ENCODE measurements at places on chromosomes 11 and 22. TPM values are rescaled to one million over a fixed set of nuclear protein-coding genes. Genes with fewer than 3 reads are reported as not detected.

The TYR gene
- total RNA-seq: not detected

The APOBEC3C gene
- total RNA-seq: 7.0 TPM

The C11orf86 gene
- not detected for total RNA-seq

DNA sequence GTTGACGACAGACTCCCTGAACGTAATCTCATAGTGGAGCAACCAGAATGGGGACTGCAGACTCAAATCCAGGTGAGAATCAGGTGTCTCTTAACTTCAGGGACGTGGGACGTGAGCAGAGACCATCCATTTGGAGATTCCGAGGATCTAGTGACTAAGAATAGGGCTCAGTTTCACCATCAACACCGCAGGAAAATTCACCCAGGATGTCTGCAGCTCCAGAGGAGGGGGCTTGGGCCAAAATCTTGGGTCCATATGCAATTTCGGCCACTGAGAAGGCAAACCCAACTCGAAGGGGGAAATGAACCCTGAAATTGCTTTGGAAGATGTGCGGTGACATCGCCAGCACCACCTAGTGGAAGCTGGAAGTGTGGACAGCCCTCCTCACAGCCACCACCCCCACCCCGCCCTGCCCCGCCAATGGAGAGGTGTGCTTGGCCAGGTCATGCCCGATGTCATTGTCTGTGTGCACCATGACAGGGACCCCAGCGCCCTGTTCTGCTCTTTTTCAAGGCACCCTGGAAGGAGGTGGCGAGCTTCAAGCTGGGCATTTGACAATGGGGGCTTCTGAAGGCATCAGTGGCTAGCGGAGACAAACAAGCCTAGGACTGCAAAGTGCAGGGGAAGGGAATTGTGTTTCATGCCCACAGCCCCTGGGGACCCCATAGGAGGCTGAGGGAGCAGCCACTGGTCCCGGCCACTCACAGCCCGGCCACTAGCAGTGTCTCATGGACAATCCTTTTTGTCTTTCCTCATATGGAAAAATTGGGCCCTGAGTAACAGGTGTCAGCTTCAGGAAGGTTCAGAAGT lies 24.8 kb downstream of the APOL1 start:
- no peaks in the 10 kb centered on the region for H3K27me3 ChIP-seq
- no peaks in the 10 kb centered on the region for H3K4me1 ChIP-seq
- no peak overlapping the region for H3K4me3 ChIP-seq
- peaks cover 13% of the 10 kb centered on the region for H3K36me3 ChIP-seq

GRCh38 chr11:69377953-69378302 lies 84.0 kb downstream of the MYEOV start:
- no peaks in the 10 kb centered on the region for H3K36me3 ChIP-seq
- H3K4me3 ChIP-seq: no peak overlapping the region
- peaks cover 2% of the 10 kb centered on the region for H3K4me1 ChIP-seq
- H3K27ac ChIP-seq: no peak overlapping the region
- no peak for DNase-seq

DNA sequence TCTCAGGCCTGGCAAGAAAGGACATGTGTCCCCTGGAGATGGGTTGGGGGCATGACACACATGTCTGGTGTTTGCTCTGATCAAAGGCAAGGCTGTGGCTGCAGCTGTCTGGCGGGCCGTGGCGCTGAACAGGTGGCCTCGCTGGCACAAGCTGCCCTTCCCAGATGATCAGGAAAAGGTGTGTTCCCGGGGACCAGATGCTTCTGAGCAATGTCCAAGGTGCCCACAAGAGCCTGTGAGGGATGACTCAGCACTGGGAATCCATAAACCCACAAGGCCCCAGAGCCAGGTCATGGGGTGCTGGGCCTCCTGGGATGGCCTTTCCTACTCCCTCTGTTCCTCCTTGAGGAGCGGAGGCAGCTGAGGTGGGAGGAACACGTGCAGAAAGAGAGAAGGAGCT lies 9.7 kb upstream of the LRP5 start:
- no peak for DNase-seq
- peaks cover 13% of the 10 kb centered on the region for H3K4me1 ChIP-seq
- H3K4me3 ChIP-seq: no peak overlapping the region
- no peaks in the 10 kb centered on the region for H3K27me3 ChIP-seq
- H3K27ac ChIP-seq: no peak overlapping the region
- no peaks in the 10 kb centered on the region for H3K36me3 ChIP-seq

DNA sequence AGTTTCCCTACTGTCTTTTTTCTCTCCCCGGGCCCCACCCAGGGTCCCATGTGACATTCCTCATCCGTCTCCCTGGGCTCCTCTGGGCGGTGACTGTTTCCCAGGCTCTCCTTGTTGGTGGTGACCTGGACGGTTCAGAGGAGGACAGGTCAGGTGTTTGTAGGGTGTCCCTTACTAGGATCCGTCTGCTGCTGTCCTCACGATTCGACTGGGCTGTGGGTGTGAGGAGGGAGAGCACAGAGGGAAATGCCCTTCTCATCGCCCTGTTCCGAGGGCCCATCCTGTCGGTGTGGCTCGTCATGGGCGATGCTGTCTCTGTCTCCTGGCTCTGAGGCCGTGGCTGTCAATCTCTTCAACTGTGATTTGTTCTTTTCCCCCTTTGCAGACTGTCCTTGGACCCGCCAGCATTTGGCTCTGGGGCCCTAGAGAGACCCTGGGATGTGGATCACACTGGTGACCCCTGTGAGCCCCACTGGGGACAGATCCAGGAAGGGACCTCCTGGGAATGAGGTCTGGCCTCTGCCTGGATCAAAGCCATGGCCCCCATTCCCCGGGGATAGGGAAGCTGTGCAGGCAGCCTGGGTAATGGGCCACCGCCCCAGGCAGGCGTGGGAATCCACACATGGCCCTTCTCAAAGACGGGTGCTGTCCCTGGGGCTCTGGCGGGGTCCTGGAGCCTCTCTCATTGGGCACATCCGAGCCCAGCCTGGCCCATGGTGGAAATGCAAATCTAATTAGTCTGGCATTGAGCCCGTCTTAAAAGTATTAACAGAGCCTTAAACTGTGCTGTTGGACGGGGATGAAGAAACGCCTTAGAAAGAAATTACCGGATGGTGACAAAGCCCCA lies 46.8 kb upstream of the KCNQ1OT1 start:
- H3K27ac ChIP-seq: no peak overlapping the region
- H3K4me1 ChIP-seq: peaks cover 20% of the 10 kb centered on the region
- no peaks in the 10 kb centered on the region for H3K36me3 ChIP-seq
- no peak overlapping the region for H3K4me3 ChIP-seq
- no peak for DNase-seq
- H3K27me3 ChIP-seq: peaks cover 9% of the 10 kb centered on the region

GRCh38 chr22:23402275-23403151 lies 177.6 kb downstream of the IGLL1 start:
- peak overlapping the region; percentile 65 for H3K4me3 ChIP-seq
- H3K4me1 ChIP-seq: peaks cover 6% of the 10 kb centered on the region
- DNase-seq: peak; percentile 82
- no peaks in the 10 kb centered on the region for H3K36me3 ChIP-seq
- H3K27ac ChIP-seq: peak overlapping the region; percentile 89

DNA sequence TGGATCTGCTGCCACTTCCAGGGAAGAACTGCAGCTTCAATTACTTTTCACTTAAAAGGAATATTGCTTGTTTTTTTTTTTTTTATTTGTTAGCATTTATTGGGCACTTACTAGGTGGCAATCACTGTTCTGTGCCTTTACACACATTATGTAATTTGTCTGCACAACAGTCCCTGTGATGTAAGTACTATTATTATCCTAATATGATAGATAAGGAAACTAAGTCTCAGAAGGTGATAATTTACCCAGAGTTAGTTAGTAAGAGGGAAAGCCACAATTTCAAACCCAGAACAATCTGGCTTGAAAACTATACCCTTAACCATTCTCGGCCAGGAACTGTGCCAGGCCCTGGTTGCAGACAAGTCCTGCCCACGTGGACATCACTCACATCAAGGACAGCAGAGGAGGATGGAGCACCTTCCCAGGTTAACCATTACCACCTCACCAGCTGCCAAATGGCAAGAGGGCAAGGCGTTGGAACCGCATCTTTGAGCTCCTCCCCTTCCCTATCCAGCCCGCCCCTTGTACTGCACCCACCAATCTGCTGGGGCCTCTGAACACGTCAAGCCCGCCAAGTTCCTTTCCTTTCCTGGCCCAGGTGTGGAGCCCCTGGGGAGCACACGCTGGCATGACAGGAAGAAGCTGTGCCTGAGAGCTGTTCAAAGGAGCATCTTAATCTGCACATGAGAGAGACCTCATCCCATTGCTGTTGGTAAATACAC lies 78.4 kb downstream of the NAV2 start:
- H3K27ac ChIP-seq: no peak overlapping the region
- no peaks in the 10 kb centered on the region for H3K27me3 ChIP-seq
- H3K36me3 ChIP-seq: no peaks in the 10 kb centered on the region
- H3K4me1 ChIP-seq: peaks cover 14% of the 10 kb centered on the region
- DNase-seq: no peak
- no peak overlapping the region for H3K4me3 ChIP-seq

DNA sequence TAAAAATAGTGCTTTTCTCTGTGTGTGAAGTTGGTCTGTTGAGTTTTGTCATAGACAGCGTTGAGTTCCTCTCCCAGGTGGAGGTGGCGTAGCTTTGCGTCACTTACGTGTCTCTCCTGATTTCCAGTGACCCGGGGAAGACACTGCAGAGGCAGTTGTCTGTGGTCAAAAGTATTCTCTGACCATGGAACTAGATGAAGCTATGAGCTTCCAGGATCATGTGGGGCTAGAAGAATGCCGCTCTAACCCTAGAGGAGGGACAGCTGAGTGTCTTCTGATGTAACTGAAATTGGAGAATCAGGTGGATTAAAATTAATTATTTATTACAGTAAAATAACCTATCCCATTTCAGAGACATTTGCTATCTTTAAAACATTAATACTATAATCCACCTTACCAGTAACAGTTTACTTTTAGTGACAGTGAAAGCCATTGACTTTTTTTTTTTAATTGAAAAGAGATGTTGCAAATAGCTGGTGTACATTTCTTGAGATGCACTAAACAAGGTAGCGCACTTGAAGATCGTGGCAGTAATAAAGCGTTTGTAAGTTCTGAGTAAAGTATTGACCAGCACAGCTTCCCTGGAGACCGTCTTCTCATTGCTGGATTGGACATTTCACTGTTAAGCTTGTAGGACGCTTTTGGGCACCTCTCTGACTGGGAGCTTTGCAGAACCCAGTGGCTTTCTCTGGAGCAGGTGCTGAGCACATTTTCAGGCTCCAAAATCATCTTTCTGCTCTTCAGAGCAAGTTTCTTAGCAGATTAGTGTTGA lies 9.7 kb downstream of the CAT start:
- no peaks in the 10 kb centered on the region for H3K4me1 ChIP-seq
- DNase-seq: no peak
- H3K36me3 ChIP-seq: peaks cover 11% of the 10 kb centered on the region
- no peak overlapping the region for H3K27ac ChIP-seq
- H3K4me3 ChIP-seq: no peak overlapping the region
- no peaks in the 10 kb centered on the region for H3K27me3 ChIP-seq

DNA sequence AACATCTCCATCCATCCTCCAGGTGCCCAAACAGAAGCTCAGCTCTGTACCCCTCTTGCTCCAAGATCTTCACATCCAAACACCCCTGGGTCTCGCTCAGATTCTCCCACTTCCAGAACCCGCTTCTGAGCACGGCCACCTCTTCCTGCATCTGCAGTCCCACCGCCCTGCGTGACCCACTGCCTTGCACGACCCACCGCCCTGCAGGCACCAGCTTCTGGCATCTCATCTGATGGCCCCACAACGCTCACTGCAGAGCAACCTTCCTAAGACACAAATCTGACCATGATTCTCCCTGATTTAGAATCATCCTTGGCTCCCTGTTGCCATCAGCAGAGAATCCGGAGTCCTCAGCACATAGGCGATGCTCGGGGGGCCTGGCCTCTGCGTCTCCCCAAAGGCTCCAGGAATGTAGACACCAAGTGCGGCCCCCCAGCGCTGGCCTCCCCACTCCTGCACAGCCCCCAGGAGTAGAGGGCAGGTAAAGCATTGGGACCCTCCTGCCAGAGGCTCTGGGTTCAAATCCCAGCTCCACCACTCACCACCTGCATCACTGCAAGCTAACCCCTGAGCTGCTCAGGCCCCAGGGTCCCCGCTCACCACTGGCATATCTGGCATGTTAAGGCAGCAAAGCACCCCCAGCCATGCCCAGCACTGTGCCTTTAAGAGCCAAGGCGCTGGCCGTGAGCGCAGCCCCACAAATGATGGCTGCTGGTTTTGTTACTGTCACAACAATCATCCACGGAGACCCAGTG lies 459.3 kb downstream of the BRD1 start:
- H3K36me3 ChIP-seq: no peaks in the 10 kb centered on the region
- H3K4me1 ChIP-seq: no peaks in the 10 kb centered on the region
- no peak overlapping the region for H3K27ac ChIP-seq
- H3K27me3 ChIP-seq: peaks cover 15% of the 10 kb centered on the region
- no peak for DNase-seq

GRCh38 chr11:88521399-88521798 lies 183.9 kb upstream of the CTSC start:
- H3K27me3 ChIP-seq: no peaks in the 10 kb centered on the region
- no peak for DNase-seq
- no peak overlapping the region for H3K4me3 ChIP-seq
- H3K36me3 ChIP-seq: no peaks in the 10 kb centered on the region
- H3K4me1 ChIP-seq: no peaks in the 10 kb centered on the region

GRCh38 chr22:50579752-50580151 lies 1.5 kb upstream of the CPT1B start:
- peaks cover 3% of the 10 kb centered on the region for H3K36me3 ChIP-seq
- no peak overlapping the region for H3K27ac ChIP-seq
- H3K4me1 ChIP-seq: peaks cover 5% of the 10 kb centered on the region
- no peak overlapping the region for H3K4me3 ChIP-seq

GRCh38 chr11:83437939-83438338 lies 151.8 kb upstream of the CCDC90B start:
- no peak for DNase-seq
- H3K4me1 ChIP-seq: no peaks in the 10 kb centered on the region
- no peak overlapping the region for H3K4me3 ChIP-seq
- peaks cover 23% of the 10 kb centered on the region for H3K27me3 ChIP-seq
- H3K27ac ChIP-seq: no peak overlapping the region
- no peaks in the 10 kb centered on the region for H3K36me3 ChIP-seq

DNA sequence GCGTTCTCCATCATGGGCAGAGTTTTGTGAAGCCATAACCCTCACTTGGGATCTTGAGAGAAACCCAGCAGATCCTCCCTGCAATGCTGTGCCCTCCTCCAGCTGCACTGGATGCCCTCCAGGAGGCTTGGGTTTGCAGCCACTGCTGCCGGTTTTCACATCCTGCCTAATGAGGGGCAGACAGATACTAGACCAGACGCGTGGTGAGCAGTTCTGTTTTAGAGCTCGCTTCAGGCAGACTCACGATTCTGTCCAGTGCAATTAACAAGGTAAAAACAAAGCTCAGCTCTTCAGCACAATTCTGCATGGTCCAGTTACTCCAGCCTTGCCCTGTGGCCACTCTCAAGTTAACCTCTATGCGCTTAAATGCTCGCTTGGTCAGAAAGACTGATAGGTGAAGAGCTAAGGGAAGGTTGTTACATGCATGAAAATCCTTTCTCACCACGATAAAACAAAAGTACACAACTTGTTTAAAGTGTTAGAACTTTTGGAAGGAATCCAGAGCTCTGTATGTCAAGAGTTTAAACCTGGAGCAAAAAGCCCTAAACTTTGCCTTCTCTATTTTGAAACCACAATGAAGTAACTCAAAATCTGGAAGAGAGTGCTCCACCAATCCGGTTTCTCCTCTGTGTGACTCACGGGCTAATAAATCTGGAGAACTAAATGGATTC lies 292.3 kb upstream of the FAT3 start:
- no peaks in the 10 kb centered on the region for H3K4me1 ChIP-seq
- peaks cover 5% of the 10 kb centered on the region for H3K27me3 ChIP-seq
- H3K36me3 ChIP-seq: no peaks in the 10 kb centered on the region
- no peak for DNase-seq
- no peak overlapping the region for H3K27ac ChIP-seq

Measured in progenitor cell of endocrine pancreas (in vitro differentiated cells).